ENCODE measurements at places on chromosomes 1 and 21. TPM values are rescaled to one million over a fixed set of nuclear protein-coding genes. Genes with fewer than 3 reads are reported as not detected.

DNA sequence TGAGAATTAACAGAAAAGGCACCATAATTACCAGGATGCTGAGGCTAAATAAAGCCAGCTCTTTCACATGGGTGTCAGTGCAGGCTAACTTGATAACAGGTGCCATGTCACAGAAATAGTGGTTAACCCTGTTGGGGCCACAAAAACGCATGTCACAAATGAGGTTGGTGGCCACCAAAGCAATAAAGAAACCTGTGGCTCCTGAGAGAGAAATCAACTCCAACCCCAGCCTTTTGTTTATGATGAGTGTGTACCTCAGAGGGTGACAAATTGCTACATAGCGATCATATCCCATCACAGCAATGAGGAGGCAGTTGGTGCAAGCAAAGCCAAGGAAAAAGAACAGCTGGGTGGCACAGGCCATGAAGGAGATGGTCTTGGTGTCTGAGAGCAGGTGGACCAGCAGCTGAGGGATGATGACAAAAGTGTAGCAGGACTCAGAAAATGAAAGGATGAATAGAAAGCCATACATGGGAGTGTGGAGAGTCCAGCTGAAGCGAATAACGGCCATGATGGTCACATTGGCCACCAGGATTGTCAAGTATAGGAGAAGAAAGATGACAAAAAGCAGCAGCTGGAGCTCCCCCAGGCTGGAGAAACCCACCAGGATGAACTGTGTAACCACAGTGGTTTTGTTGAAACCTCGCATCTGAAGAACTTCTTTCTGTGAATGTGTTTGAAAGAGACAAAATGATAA lies at the start of gene OR10T2:
OR10T2 (minus strand) TSS at position 649 of the 697 bp plus-strand sequence; CDS start at position 649, 0 bp downstream.
- DNase-seq, result no peak
- no peaks in the 10 kb centered on the region for H3K27me3 ChIP-seq
- H3K4me1 ChIP-seq, result peaks cover 3% of the 10 kb centered on the region
- no peaks in the 10 kb centered on the region for H3K36me3 ChIP-seq
- H3K4me3 ChIP-seq, result no peak within 1 kb of the TSS

DNA sequence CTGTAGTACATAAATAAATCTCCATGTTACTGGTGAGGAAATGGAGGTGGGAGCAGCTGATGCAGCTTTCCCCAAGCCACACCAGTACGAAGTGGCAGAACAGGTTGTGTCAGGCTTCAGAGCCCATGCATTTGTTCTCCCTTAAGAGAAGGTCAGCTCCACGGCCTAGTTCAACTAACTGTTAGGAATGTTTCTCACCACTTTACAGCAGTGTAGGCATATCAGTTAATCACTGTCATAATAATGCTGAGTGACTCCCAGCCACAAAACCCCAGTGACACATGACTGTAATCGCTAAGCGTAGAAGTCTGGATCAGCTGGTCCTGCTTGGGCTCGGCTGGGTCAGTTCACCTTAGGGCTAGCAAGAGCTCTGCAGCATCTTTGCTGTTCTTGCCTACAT lies 90.4 kb downstream of the VPS26C start:
- no peak overlapping the region for H3K4me3 ChIP-seq
- peaks cover 5% of the 10 kb centered on the region for H3K4me1 ChIP-seq
- peaks cover 15% of the 10 kb centered on the region for H3K36me3 ChIP-seq

- peaks cover 7% of the 10 kb centered on the region for H3K36me3 ChIP-seq
- peak overlapping the region; percentile 46 for H3K4me3 ChIP-seq
- no peaks in the 10 kb centered on the region for H3K27me3 ChIP-seq
- DNase-seq, result peak; percentile 80
- H3K27ac ChIP-seq, result no peak overlapping the region
Measured at GRCh38 chr1:239898062-239898730, 193.5 kb upstream of the FMN2 start.

DNA sequence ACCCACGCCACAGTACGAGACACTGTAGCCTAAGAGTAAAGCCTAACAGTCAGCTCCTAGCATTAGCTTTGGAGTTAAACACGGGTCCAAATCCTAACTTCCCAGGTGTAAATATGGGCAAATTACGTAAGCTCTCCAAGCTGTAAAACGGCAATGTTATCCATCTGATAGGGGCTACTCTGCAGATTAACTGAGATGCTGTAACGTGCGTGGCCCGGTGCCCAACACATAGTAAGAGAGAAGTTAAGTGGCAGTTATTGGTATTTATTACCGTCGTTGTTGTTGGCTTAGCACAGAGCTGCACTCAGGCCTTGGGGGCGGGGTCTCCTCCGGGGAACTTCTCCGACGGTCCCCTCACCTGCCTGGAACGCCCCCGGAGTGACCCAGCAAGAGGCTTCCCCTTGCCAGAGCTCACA lies 457 bp downstream of the TRAPPC3 start:
- H3K36me3 ChIP-seq, result peaks cover 10% of the 10 kb centered on the region
- H3K27ac ChIP-seq, result peak overlapping the region; percentile 97
- peaks cover 33% of the 10 kb centered on the region for H3K4me1 ChIP-seq
- H3K27me3 ChIP-seq, result peaks cover 21% of the 10 kb centered on the region

- DNase-seq, result peak; percentile 81
- H3K36me3 ChIP-seq, result no peaks in the 10 kb centered on the region
- H3K27me3 ChIP-seq, result peaks cover 36% of the 10 kb centered on the region
Measured at GRCh38 chr1:99264201-99265021, at the start of gene PLPPR4. TSS of gene PLPPR4 (plus strand) at chr1:99264492. CDS start at chr1:99264594, 102 bp downstream.

DNA sequence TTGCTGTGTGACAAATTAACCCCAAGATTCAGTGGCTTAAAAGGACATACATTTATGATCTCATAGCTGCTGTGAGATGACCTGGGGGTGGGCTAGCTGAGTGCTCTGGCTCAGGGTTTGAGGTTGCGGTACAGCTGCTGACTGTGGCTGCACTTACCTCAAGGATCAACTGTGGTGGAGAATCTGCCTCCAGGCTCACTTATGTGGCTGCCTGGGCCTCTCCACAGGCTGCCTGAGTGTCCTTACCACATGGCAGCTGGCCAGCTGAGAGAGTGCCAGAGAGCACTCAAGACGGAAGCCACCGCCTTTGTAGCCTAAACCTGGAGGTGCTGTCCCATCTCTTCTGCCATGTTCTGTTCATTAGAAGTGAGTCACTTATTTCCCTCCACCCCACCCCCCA lies 5.7 kb downstream of the LRRC71 start:
- H3K27me3 ChIP-seq, result peaks cover 99% of the 10 kb centered on the region
- H3K36me3 ChIP-seq, result no peaks in the 10 kb centered on the region
- H3K4me1 ChIP-seq, result peaks cover 23% of the 10 kb centered on the region

The MATN1 gene
- 0.24 TPM for total RNA-seq

The TNFRSF14 gene
- 0.87 TPM for total RNA-seq

DNA sequence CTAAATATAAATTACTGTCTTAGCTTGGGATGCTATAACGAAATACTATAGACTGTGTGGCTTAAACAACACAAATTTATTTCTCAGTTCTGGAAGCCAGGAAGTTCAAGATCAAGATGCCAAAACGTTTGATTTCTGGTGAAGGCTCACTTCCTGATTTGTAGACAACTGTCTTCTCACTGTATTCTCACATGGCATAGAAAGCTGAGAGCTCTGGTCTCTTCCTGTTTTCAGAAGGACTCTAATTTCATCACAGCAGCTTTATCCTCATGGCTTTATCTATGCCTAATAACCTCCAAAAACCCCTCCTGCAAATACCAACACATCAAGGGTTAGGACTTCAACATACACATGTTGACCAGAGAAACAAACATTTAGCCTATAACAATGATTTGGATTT lies 1795.5 kb downstream of the MRPL39 start:
- DNase-seq, result no peak
- H3K27me3 ChIP-seq, result no peaks in the 10 kb centered on the region
- H3K4me3 ChIP-seq, result no peak overlapping the region
- no peaks in the 10 kb centered on the region for H3K4me1 ChIP-seq

GRCh38 chr1:58546520-58547308 lies at the start of gene OMA1:
TSS of gene OMA1 (minus strand) at chr1:58546726. CDS start at chr1:58539294, 7,432 bp downstream.
- peaks cover 22% of the 10 kb centered on the region for H3K4me1 ChIP-seq
- DNase-seq, result peak; percentile 98
- H3K27ac ChIP-seq, result peak within 1 kb of the TSS; percentile 96
- no peaks in the 10 kb centered on the region for H3K36me3 ChIP-seq
- H3K4me3 ChIP-seq, result peak within 1 kb of the TSS; percentile 90

The BCL2L15 gene
- total RNA-seq, result 0.30 TPM

The IL19 gene
- total RNA-seq, result not detected

DNA sequence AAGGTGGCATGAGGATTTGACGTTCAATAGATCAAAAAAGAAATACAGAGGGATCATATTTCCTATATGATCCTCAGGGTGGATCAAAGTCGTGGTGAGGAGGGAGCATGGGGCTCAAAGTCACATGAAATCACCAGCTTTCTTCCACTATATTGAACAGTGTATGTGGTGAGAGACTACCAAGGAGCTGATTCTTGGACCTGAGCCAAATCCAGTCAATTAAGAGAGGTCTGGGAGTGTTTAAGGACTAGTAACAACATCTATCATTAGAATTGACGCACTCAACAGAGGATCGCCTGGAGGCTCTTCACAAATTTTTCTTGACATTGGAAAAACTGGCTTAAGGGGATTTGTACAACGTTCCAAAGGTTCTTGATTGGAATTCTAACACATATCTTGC lies 267.7 kb upstream of the PROX1 start:
- no peaks in the 10 kb centered on the region for H3K36me3 ChIP-seq
- no peak overlapping the region for H3K4me3 ChIP-seq
- peaks cover 10% of the 10 kb centered on the region for H3K4me1 ChIP-seq
- no peak for DNase-seq
- H3K27me3 ChIP-seq, result no peaks in the 10 kb centered on the region

GRCh38 chr1:84870591-84870990 lies 22.4 kb downstream of the LPAR3 start:
- H3K27ac ChIP-seq, result no peak overlapping the region
- no peaks in the 10 kb centered on the region for H3K27me3 ChIP-seq
- no peak for DNase-seq
- H3K36me3 ChIP-seq, result 0 out of 2 replicates have a peak, but pooled peaks cover 1% of the 10 kb centered on the region
- no peak overlapping the region for H3K4me3 ChIP-seq

DNA sequence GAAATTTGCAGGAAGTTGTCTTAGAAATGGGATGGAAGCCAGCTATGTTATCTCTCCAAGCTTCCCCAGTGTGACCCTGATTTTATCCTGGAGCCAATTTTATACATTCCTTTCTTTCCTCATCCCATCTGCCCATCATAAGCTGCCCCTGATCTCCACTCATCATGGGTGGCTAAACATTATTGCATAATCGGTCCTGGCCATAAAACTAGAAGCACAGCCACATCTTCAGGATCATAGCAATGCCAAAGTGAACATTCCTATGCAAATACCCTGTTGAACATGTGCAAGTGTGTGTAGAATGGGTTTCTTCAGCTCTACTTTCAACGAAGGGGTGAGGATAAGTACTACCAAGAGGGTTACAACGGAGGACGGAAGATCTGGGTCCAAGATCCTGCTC lies 50.6 kb upstream of the COG2 start:
- no peak overlapping the region for H3K4me3 ChIP-seq
- H3K36me3 ChIP-seq, result peaks cover 4% of the 10 kb centered on the region

GRCh38 chr1:119764220-119764619 lies 4.5 kb downstream of the HMGCS2 start:
- no peaks in the 10 kb centered on the region for H3K36me3 ChIP-seq
- no peaks in the 10 kb centered on the region for H3K27me3 ChIP-seq
- no peak for DNase-seq
- H3K4me3 ChIP-seq, result no peak overlapping the region
- peaks cover 3% of the 10 kb centered on the region for H3K4me1 ChIP-seq

Data from WTC11 (cell line).